ENCODE measurements at places on chromosomes 6 and 20.
A peak's percentile ranks its signal among the peaks of the same experiment; 100 is the strongest.

DNA sequence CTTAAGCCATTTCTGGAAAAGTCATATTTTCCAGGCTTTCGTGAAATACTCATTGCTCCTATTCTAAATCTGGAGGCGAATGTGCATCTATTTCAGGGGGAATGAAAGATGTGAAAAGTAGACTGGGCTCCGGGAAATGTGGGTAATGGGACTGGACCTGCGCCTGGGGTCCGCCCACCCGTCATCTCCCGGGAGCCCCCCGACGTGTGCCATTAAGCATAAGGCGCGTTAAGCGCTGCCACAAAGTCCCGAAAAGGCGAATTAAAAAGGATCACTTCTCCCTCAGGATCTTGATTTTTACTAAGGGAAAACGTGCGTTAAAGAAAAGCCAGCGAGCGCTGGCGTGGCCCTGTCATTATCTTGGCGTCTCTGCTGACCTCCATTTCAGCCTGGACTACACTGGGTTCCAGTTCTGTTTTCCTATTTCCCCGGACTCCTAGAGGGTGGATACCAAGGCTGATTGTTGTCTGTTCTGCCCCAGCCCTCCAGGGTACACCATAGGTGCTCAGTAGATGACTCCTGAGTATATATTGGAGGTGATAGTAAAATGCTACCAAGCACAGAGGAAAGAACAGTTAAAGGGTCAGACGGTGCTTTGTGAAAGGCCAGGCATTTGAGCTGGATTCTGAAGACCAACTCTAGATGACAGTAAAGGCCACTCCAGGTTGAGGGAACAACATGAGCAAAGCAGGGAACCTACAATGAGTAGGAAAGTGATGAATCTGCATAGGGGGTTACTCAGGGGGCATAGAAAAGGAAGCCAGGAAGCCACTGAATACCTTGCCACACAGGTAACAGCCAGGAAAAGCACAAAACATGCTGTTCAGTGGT lies 89.2 kb upstream of the ARID1B start:
- DNase-seq = peak; percentile 34

DNA sequence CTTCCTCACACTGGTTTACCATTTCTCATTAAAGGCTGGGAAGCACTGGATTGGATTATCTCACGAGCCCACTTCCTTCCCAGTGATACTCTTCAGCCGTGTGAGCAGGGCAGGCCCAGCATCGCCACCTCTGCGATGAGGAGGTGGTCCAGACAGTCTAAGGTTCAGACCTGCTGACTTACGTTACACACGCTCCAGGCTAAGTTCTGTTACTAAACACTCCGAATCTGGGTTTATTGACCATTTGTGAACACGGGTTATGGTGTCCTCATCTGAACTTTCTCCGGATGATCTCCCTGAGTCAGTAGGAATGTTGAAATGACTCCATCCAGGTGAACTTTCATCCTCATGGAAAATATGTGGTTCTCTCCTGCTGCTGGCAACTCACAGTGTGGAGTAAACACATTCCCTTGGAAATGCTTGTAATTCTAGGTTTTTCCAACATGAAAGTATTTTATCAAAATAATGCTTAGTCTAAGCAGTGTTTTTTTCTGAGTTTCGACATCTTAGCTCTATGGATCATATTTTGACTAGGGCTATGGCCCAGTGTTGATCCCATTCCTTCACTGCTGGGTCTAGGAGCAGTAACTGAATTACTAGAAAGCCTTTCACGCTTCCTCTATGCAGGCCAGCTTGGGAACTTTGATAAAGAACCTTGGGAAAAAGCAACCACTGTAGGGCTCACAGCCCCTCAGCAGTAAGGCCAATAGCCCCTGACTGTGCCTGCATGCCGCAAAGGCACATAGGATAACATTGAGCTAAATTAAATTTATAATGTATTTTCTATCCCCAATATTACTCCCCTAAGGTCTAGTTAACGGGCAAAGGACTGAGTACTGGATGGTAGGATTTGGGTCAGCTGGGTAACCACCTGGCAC lies 37.7 kb upstream of the PXDC1 start:
- DNase-seq = peak; percentile 30

DNA sequence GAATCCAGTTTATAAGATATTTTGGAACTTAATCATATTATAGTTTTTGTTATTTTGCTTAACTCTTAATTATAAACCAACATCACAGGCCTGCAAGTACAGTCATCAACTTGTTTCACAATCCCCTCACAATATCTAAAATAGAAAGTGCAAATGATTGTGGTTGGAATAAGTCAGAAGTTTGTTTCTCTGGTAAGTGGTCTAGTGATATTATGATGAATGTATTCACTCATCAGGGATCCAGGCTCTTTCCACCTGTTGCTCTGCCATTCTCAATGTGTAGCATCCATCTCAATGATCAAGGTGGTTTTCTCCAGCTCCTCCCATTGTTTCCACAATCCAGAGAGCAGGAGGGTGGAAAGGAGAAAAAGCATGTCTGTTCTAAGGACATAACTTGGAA lies 54.2 kb downstream of the OPN5 start:
- DNase-seq = no peak

GRCh38 chr6:141726248-141726647 lies 406.5 kb upstream of the GJE1 start:
- no peak for DNase-seq

DNA sequence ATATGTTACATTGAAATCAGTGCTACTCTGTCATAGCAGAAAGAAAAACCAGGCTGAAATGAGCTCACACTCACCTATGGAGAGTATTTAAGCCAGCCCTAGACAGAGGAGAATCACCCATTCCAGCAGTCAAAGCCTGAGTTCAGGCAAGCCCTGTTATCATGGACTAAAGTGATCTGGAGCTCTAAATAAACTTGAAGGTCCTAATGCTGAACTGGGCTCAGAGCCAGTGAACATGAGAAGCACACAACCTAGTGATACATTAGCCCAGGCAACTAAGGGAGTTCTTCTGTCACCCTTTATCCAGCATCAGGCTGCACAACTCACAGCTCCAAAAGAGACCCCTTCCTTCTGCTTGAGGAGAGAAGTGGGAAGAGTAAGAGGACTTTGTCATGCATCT lies 425.0 kb downstream of the COL12A1 start:
- peak; percentile 20 for DNase-seq

GRCh38 chr6:7129784-7130569 lies 22.2 kb downstream of the RREB1 start:
- DNase-seq = no peak

GRCh38 chr6:13885601-13886000 lies 39.2 kb upstream of the RNF182 start:
- DNase-seq = no peak

DNA sequence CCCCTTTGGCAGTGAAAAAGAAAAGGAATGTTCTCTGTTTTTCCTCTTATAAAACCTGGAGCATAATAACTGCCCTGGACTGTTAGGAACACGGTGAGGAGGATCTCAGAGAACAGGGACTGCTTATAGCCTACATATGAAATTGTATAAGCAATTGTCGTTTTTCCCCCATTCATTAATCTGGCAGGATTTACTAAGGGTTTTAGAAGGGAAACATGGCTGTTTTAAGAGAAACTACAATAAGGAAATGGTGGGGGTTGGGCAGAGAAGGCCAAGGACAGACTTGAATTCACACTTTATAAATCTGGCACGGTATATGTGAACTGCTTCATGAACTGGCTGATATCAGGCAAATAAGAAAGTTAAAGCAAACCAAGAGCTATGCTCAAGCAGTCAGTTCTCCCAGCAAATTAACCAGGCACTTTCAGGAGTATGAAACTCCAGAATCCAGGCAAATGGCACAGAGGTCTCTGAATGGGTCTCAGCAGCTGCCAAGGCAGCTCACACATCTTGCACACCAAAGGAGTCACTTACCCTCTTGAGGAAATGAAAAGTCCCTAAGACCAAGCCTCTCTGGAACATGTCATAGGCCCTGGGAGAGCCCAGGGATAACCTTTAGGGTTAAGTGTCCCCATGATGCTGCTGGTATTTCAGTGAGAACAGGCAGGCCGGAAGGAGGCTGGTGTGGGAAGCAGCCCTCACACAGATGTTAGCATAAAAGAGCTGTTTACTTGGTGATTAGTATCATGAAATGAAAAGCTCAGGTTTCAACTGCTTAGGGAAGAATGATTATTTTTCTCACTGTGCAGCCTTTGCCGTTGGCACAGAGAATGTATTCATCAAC lies 260.5 kb upstream of the MARCKS start:
- peak; percentile 45 for DNase-seq

DNA sequence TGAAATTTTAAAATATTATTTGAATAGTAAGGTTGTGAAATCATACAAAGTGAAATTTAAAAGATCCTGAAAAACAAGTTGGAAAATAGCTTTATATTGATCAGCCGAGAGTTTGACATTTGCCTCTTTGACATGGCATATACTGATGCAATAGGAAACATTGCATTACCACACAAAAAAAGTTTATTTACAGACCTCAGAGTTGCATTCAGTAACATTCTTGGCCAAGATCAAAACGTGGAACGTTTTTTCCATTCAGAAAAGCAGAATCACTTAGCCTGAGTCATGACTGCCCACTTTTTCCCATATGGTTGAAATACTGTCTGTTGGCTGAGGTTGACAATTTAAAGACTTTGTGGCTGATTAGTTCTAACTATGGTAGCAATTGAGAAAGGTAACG lies 55.1 kb upstream of the BACH2 start:
- DNase-seq = peak; percentile 44

GRCh38 chr6:140979642-140980091 lies 1153.1 kb upstream of the GJE1 start:
- DNase-seq = peak; percentile 78

- no peak for DNase-seq
These were observed 54.2 kb upstream of the MYL9 start for GRCh38 chr20:36487069-36487468.

- DNase-seq = no peak
These were observed 48.7 kb upstream of the SRPK1 start for GRCh38 chr6:35969646-35970045.

- DNase-seq = no peak
These were observed 2.9 kb upstream of the TMEM74B start for GRCh38 chr20:1187605-1188171.

DNA sequence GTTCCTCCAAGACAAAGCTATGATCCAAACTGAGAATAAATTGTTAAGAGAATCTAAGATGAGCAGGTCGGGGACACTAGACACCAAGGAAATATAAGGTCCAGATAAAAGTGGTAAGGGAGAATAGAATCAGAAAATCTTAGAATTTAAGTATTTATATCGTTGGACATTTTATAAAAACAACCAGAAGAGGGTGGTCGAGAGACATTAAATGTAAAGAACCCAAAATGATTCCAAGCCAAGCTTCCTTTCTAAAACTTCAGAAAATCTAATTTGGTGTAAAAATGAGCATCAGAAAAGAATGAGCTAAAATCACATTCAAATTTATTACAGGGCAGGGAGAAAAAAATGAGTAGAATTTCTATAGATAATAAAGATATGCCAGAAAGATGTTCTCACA lies 97.8 kb upstream of the OGFRL1 start:
- DNase-seq = peak; percentile 23

DNA sequence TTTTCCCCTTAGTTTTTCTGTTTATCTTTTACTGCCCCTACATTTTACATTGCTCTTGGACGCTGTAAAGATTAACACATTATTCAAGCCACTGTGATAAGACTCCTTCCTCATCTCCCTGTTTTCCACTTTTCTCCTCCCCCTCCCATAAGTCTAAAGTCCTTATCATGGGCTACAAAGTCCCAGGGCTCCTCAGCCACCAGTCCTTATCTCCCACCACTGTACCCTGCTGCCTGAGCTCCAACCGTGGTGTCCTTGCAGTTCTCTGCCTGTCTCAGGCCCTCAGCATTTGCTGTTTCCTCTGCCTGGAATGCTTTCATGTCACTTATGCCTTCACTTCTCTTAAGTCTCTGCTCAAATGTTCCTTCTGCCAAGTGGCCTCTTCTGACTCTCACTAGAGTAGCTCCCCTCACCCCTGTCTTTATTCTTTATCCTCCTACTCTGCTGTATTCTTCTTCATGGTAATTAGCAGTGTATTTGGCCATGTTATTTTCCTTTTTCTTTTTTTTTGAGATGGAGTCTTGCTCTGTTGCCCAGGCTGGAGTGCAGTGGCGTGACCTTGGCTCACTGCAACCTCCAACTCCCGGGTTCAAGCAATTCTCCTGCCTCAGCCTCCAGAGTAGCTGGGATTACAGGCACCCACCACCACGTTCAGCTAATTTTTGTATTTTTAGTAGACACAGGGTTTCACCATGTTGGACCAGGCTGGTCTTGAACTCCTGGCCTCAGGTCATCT lies 10.8 kb upstream of the LATS1 start:
- DNase-seq = no peak

- DNase-seq = no peak
These were observed 113.9 kb downstream of the RIN2 start for GRCh38 chr20:19872001-19872400.

- DNase-seq = no peak
These were observed 20.3 kb downstream of the MMS22L start for GRCh38 chr6:97262676-97263075.

DNA sequence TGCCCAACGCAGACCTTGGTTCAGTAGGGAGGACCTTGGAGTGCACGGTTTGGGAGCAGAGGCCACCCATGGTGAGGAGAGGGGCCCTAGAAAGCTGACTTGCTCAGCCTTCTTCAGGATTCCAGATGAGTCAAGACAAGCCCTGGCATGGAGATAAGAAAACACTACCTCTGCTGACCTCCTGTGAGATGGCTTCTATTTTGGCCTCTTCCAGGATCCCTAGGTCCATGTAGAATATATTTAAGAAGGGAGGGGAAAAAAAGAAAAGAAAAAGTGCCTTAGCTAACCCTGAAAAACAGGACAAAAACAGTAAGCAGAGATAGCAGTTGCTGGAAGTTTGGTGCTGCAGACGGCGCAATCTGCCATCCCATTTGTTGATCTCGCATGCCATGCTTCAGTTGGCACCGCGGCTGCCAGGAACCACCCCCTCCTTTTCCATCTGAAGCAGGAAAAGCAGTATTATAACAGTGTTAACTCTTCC lies 100.0 kb downstream of the ARMC2 start:
- no peak for DNase-seq

GRCh38 chr6:2857580-2858337 lies 16.1 kb upstream of the SERPINB1 start:
- DNase-seq = peak; percentile 63

- no peak for DNase-seq
These were observed 202.0 kb downstream of the CDH4 start for GRCh38 chr20:61454053-61454452.

DNA sequence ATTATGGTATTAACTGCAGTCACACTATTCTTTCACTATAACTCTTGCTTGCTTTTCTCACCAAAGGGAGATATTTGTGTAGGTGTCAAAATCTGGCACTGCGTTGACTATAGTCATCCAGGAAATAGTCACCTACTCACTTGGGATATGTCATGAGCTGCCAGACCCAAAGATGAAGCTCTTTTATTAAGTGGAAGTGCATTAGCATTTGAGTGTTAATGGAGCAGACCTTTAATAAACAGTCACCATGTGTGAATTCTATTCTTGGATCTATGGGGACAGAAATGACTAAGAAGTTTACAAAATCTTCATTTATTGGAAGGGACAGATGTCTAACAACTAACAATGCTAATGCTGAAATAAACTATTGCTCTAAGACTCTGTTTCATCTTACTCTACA lies 130.1 kb upstream of the NEDD9 start:
- DNase-seq = no peak

DNA sequence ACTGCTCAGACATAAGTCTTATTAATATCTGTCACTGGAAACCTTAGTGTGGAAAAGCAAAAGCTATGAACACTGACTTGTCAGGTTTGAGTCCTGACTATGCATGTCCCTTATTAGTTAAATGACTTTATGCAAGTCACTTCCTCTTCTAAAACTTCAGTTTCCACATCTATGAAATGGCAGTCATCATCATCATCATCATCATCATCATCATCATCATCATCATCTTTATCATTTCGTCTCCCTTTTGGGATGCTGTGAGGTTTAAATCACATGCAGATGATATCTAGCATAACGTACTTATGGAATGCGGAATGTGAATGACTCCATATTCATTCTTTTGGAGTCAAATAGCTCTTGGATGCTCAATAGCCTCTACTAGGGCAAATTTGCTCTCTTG lies 24.5 kb downstream of the HDGFL1 start:
- DNase-seq = no peak
